ENCODE measurements at places on chromosomes 5 and 9.

DNA sequence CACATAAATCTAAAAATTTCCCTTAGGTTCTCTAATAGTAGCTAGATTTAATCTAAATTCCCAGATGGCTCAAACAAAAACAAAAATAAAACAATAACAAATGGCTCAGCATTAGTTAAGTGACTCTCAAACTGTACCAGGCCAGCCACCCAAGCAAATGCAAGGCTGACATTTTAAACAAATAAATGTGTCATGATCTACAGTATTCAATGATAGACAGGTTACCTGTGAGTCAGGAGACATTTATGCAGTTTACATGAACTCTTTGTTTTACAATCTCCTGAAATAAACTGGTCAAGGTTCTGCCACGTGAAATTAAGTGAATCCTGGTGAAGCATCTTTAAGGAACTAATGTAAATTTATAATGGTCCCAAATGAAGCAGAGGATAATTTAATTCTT lies 580.2 kb upstream of the PTPRD start:
- H3K4me3 ChIP-seq, result no peak overlapping the region
- H3K4me1 ChIP-seq, result no peaks in the 10 kb centered on the region
- H3K27me3 ChIP-seq, result no peaks in the 10 kb centered on the region
- H3K27ac ChIP-seq, result no peak overlapping the region
- H3K36me3 ChIP-seq, result no peaks in the 10 kb centered on the region
- DNase-seq, result no peak

GRCh38 chr5:151212406-151212798 lies 11.5 kb downstream of the CCDC69 start:
- no peaks in the 10 kb centered on the region for H3K27me3 ChIP-seq
- no peak overlapping the region for H3K4me3 ChIP-seq
- no peaks in the 10 kb centered on the region for H3K36me3 ChIP-seq

GRCh38 chr5:168612996-168613395 lies 33.8 kb upstream of the PANK3 start:
- no peak for DNase-seq
- H3K4me1 ChIP-seq, result no peaks in the 10 kb centered on the region
- H3K4me3 ChIP-seq, result no peak overlapping the region
- no peaks in the 10 kb centered on the region for H3K27me3 ChIP-seq
- H3K27ac ChIP-seq, result no peak overlapping the region
- no peaks in the 10 kb centered on the region for H3K36me3 ChIP-seq

GRCh38 chr9:126626127-126626925 lies 12.6 kb downstream of the LMX1B start:
- H3K36me3 ChIP-seq, result no peaks in the 10 kb centered on the region
- peak overlapping the region; percentile 47 for H3K4me3 ChIP-seq
- H3K27ac ChIP-seq, result no peak overlapping the region
- H3K4me1 ChIP-seq, result peaks cover 3% of the 10 kb centered on the region

- H3K27ac ChIP-seq, result peak within 1 kb of the TSS; percentile 86
- DNase-seq, result peak; percentile 89
- no peaks in the 10 kb centered on the region for H3K36me3 ChIP-seq
- no peaks in the 10 kb centered on the region for H3K4me1 ChIP-seq
- no peaks in the 10 kb centered on the region for H3K27me3 ChIP-seq
These were observed at the start of gene SGCD for GRCh38 chr5:156326718-156327259. Gene SGCD, plus strand, starts transcription at chr5:156327164.

GRCh38 chr9:121718501-121718900 lies 67.1 kb downstream of the DAB2IP start:
- H3K4me3 ChIP-seq, result no peak overlapping the region
- DNase-seq, result no peak
- H3K4me1 ChIP-seq, result peaks cover 24% of the 10 kb centered on the region
- H3K27me3 ChIP-seq, result no peaks in the 10 kb centered on the region

- H3K27me3 ChIP-seq, result no peaks in the 10 kb centered on the region
- no peak for DNase-seq
- H3K36me3 ChIP-seq, result peaks cover 1% of the 10 kb centered on the region
- H3K27ac ChIP-seq, result no peak overlapping the region
- H3K4me3 ChIP-seq, result no peak overlapping the region
These were observed 10.0 kb downstream of the CMBL start for GRCh38 chr5:10297646-10298204.

GRCh38 chr5:179401-179800 lies 11.9 kb upstream of the LRRC14B start:
- no peak for DNase-seq
- no peaks in the 10 kb centered on the region for H3K27me3 ChIP-seq
- H3K36me3 ChIP-seq, result no peaks in the 10 kb centered on the region

DNA sequence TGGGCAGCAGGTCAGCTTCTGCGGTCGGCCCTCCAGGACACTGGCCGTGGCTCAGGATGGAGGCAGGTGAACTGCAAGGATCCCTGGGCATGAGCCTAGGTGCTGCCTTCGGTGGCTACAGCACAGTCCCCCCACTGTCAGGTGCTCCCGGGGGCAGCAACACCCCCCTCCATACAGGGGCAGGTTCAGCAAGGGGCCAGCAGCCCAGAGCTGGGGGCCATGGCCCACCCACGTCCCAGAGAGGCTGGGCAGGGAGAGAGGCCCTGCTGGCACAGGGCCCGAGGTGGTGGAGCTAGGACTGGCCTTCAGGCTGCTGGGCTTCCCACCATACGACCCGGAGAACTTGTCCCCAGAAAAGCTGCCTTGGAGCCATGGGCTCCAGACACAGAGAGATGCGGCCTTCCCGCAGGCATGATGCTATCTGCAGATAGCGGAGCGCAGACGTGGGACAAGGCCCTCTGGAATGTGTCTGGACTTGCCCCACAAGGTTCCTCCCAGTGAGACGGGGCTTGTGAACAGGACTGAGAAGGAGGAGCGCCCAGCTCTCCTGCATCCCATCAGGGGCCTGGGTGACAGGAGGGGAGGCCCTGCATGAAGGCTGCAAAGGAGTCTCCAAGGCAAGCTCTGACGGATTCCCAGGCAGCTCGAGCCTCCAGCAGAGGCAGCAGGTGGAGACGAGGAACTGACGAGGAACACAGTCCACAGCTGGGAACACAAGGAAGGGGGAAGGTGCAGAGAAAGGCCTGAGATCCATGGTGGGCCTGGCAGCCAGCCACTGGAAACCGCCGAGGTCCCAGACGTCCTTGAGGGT lies 111.1 kb downstream of the VAV2 start:
- no peak for DNase-seq
- H3K27me3 ChIP-seq, result no peaks in the 10 kb centered on the region
- H3K36me3 ChIP-seq, result no peaks in the 10 kb centered on the region

Data from ascending aorta (tissue), 2 donors.